Adrenal gland (tissue), 19 donors: ENCODE measurements at places on chromosomes 3 and 15.

GRCh38 chr3:173553635-173554280, 156.2 kb downstream of the NLGN1 start:
- DNase-seq, result no peak

DNA sequence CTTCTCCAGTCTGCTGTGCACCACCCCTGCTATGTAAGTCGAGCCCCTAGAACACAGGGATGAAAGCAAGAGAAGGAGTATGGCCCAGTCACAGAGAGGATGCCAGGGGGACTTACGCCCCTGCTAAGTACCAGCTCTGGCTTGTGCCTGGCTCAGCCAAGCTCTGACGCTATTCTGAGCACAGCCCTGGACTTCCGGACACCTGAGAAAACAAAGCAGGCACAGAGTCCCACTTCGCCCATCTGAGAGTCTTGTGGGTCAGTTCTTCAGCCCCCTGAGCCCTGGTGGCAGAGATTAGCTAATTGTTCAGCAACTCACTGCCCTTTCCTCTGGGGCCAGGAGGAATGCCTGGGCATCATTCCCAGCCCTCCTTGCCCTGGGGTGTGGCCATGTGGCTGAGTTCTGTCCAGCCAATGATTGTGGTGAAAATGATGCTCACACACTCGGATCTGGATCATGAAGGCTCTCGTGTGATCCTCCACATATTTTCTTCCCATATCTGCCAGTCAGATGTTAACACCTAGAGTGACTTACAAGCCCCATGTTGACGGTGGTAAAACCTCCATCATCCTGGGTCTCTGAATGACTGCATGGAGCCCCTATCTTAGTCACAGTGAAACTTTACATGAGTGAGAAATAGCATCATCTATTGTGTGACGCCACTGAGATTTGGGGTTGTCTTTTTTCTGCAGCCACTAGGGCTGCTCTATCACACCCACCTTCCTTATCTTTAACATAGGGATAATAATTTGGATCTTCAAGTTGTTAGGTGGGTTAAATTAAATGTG, 105.7 kb downstream of the TPRA1 start:
- DNase-seq, result no peak

DNA sequence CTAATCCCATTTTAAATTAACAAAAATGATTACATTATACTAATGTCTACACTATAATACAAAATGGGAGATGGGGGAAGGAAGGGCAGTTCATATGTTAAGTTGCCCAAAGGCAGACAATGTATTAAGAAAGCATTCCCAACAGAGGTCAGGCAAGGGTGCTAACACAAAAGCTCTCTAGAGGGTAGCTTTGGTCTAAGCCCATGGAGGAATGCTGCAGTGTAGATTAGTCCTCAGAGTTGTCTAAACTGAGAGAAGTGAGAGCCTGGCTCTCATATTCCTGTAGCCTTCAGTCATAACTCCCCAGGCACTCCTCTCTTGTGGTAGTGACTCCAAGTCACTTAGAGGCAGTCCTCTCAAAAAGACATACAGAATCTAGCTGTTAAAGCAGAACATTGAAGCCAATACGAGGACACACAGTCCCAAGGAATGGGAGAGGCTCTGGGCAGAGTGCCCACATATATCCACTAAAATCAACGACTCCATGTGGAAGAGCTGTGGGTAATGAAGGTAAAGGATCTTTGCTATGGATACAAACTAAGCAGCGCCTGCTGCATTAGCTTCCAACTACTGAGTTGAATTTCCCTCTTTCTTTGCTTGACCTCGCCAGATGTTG, 14.5 kb downstream of the NEK10 start:
- DNase-seq, result no peak

DNA sequence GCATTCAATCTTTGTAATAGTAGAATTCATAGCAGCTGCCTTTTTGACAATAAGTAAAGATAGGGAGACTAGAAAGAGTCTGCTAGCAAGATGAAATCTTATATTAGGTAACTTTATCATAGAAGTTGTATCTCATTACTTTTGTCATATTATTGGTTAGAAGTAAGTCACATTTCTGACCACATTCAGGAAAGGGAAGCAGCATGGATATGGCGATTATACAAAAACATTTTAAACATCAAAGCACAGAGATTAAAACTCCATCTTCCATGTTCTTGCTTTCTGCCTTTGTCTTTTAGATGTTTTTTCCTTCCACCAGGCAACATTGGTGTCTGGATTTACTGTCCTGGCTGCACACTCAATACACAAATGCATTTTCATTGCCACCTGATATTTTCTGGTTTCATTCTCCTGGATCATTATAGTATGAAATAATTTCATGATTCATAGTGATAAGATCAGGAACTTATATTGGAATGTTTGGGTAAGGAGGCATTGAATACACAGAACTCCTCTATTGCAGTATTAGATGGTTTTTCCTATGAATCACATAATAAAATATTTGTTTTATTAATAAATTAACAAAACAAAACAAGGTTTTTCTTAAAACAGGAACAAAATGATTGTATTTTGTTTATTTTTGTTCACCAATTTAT, 1460.3 kb upstream of the CADM2 start:
- DNase-seq, result no peak
